ENCODE measurements at places on chromosomes 12 and 14. TPM values are rescaled to one million over a fixed set of nuclear protein-coding genes. Genes with fewer than 3 reads are reported as not detected.
A peak's percentile ranks its signal among the peaks of the same experiment; 100 is the strongest.

Gene ABCD2
- total RNA-seq: 0.58 TPM

Gene WNT5B
- 7.8 TPM for total RNA-seq

Gene CSRP2
- not detected for total RNA-seq

Gene CHGA
- 2.3 TPM for total RNA-seq

Gene PRH2
- not detected for total RNA-seq

Gene C12orf42
- not detected for total RNA-seq

GRCh38 chr14:105271224-105271890, 23.0 kb downstream of the BTBD6 start:
- H3K4me1 ChIP-seq: peaks cover 33% of the 10 kb centered on the region
- no peak for DNase-seq
- no peaks in the 10 kb centered on the region for H3K27me3 ChIP-seq
- H3K27ac ChIP-seq: no peak overlapping the region
- peaks cover 37% of the 10 kb centered on the region for H3K36me3 ChIP-seq

GRCh38 chr12:46830731-46831334, 5.0 kb upstream of the SLC38A4 start:
- H3K27ac ChIP-seq: no peak overlapping the region
- peaks cover 24% of the 10 kb centered on the region for H3K27me3 ChIP-seq
- DNase-seq: no peak
- H3K4me3 ChIP-seq: peak overlapping the region; percentile 25
- H3K36me3 ChIP-seq: no peaks in the 10 kb centered on the region
- H3K4me1 ChIP-seq: peaks cover 16% of the 10 kb centered on the region

- no peak for DNase-seq
- no peaks in the 10 kb centered on the region for H3K4me1 ChIP-seq
- H3K36me3 ChIP-seq: no peaks in the 10 kb centered on the region
- no peak overlapping the region for H3K27ac ChIP-seq
- H3K4me3 ChIP-seq: no peak overlapping the region
These were observed 10.3 kb downstream of the CTSG start for GRCh38 chr14:24565766-24566165.

DNA sequence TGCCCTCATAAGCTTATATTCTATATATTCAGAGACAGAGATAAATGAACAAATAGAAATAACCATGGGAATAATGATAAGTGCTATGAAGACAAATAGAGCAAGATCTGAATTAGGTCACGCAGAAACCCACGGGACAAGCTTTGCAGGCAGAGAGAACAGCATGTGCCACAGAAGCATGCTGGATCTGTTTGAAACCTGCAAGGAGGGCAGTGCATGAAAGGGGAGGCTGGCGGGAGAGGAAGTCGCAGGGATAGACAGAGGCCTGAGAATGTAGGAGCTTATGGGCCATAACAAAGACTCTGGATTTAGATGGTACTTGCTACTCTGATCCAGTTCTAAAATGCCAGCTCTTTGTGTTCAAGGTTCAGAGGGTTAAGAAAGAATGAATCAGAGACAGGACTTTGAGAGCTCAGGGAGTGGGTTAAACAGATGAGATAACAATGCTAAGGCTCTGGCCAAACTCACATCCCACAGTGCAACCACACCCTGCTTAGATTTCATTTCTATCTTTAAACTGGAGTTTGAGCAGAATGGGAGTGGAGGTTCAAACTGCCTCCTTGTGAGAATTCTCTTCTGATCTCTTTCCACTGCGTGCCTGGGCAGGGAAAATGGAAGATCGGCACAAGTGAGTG, 49.2 kb upstream of the PPP1R12A start:
- H3K4me3 ChIP-seq: no peak overlapping the region
- no peaks in the 10 kb centered on the region for H3K36me3 ChIP-seq
- H3K4me1 ChIP-seq: no peaks in the 10 kb centered on the region
- H3K27ac ChIP-seq: no peak overlapping the region
- no peaks in the 10 kb centered on the region for H3K27me3 ChIP-seq
- DNase-seq: no peak

DNA sequence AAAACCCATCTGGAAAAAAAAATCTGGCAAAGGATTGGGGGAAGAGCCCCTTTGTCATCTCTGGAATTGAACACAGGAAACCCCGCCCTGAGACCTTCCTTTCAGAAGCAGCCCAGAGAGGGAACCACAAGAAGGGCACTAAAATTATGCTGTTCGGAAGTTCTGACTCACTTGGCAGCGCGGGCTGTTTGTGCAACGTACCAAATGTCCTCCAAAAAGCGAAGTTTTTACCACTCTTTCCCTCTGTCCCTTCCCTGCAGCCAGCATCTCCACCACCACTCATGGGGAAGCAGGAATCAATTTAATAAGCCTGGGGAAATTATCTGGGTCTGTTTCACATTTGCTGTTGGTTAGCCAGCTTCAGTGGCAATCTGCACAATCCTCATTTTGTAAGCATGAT, 3.2 kb upstream of the SYNE3 start:
- peaks cover 88% of the 10 kb centered on the region for H3K4me1 ChIP-seq
- peak overlapping the region; percentile 90 for H3K27ac ChIP-seq
- DNase-seq: peak; percentile 61
- no peak overlapping the region for H3K4me3 ChIP-seq
- no peaks in the 10 kb centered on the region for H3K27me3 ChIP-seq
- H3K36me3 ChIP-seq: no peaks in the 10 kb centered on the region

- no peak overlapping the region for H3K4me3 ChIP-seq
- H3K27me3 ChIP-seq: no peaks in the 10 kb centered on the region
- no peak for DNase-seq
- H3K36me3 ChIP-seq: no peaks in the 10 kb centered on the region
- H3K4me1 ChIP-seq: peaks cover 23% of the 10 kb centered on the region
- no peak overlapping the region for H3K27ac ChIP-seq
These were observed 30.2 kb downstream of the CLMN start for GRCh38 chr14:95289323-95290010.

GRCh38 chr14:105427936-105428485, 8.4 kb downstream of the MTA1 start:
- H3K36me3 ChIP-seq: no peaks in the 10 kb centered on the region
- DNase-seq: no peak
- H3K4me1 ChIP-seq: no peaks in the 10 kb centered on the region
- no peaks in the 10 kb centered on the region for H3K27me3 ChIP-seq

DNA sequence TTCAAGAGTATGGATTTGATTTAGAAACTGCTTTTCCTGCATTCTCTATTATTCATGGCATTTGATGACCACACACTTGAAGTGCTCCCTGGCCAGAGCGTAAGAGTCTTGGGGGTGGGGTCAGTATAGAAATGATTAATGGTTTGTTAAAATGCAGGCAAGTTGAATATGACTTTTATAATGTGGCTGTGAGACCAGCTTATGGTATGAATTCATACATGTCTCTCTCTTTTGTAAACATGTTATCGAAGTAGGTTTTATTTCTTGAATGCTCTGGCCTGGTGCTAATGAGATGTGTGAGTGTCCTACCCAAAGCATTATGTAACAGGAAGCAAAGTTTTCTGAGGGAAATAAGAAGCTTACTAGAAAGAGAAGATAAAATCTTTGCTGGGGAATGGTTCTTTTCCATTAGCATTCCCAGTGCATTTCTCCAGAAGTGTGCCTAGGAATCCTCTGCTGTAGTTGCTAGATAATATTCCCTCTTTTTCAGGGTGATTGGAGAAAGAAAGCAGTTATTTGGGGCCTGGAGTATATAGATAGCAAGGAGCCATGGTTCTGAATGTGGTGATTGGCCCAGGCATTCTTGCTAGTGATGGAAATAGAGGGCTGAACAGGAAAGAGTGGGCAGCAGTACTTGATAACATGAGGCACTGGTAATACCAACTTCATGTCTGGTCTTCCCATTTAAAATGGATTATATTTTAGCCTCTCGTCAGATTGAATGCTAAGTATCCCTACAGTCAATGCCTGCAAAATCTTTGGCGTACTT, 289.7 kb downstream of the RAD51B start:
- H3K4me3 ChIP-seq: no peak overlapping the region
- H3K4me1 ChIP-seq: no peaks in the 10 kb centered on the region
- H3K27me3 ChIP-seq: no peaks in the 10 kb centered on the region
- DNase-seq: peak; percentile 37
- no peak overlapping the region for H3K27ac ChIP-seq
- H3K36me3 ChIP-seq: no peaks in the 10 kb centered on the region

- no peak overlapping the region for H3K4me3 ChIP-seq
- H3K4me1 ChIP-seq: no peaks in the 10 kb centered on the region
- no peaks in the 10 kb centered on the region for H3K36me3 ChIP-seq
- no peak for DNase-seq
- H3K27ac ChIP-seq: no peak overlapping the region
These were observed 306.2 kb downstream of the PAWR start for GRCh38 chr12:79384551-79384950.

GRCh38 chr12:53123578-53124351, 20.5 kb downstream of the SOAT2 start:
- H3K36me3 ChIP-seq: no peaks in the 10 kb centered on the region
- H3K4me1 ChIP-seq: no peaks in the 10 kb centered on the region
- H3K27ac ChIP-seq: no peak overlapping the region
- DNase-seq: no peak
- no peak overlapping the region for H3K4me3 ChIP-seq

- H3K4me3 ChIP-seq: no peak overlapping the region
- no peaks in the 10 kb centered on the region for H3K27me3 ChIP-seq
These were observed 15.7 kb upstream of the IFT81 start for GRCh38 chr12:110108309-110109036.

GRCh38 chr12:116360579-116361413, 83.3 kb upstream of the MED13L start:
- no peaks in the 10 kb centered on the region for H3K27me3 ChIP-seq
- no peak for DNase-seq
- H3K4me1 ChIP-seq: peaks cover 16% of the 10 kb centered on the region
- H3K4me3 ChIP-seq: no peak overlapping the region
- no peaks in the 10 kb centered on the region for H3K36me3 ChIP-seq

- H3K27me3 ChIP-seq: no peaks in the 10 kb centered on the region
- no peak overlapping the region for H3K4me3 ChIP-seq
- no peaks in the 10 kb centered on the region for H3K36me3 ChIP-seq
- H3K27ac ChIP-seq: no peak overlapping the region
- peaks cover 5% of the 10 kb centered on the region for H3K4me1 ChIP-seq
These were observed 14.4 kb downstream of the RASSF9 start for GRCh38 chr12:85821759-85822158.

DNA sequence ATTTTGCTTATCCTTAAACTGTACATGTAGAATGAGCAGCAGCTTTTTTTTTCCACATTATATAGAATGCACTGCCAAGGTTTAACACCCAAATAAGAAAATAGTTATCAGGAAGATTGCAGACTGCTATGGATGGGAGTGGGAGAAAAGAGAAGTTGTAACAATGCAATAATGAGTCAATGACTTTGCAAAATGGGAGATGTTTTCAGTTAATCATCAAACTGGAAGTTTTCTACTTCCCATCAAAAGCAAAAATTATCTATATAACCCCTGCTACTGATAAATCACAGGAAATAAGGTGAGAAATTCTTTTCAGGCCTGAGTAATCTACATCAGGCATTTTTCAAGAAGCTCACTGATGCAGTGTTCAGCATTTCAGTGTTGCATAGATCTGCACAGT, 309.1 kb downstream of the GXYLT1 start:
- no peak overlapping the region for H3K27ac ChIP-seq
- no peaks in the 10 kb centered on the region for H3K36me3 ChIP-seq
- H3K4me3 ChIP-seq: no peak overlapping the region
- no peak for DNase-seq
- no peaks in the 10 kb centered on the region for H3K4me1 ChIP-seq
- H3K27me3 ChIP-seq: no peaks in the 10 kb centered on the region

GRCh38 chr14:104514156-104514848, 65.3 kb upstream of the C14orf180 start:
- peaks cover 36% of the 10 kb centered on the region for H3K27me3 ChIP-seq
- no peak overlapping the region for H3K4me3 ChIP-seq
- H3K4me1 ChIP-seq: no peaks in the 10 kb centered on the region
- no peak overlapping the region for H3K27ac ChIP-seq
- peak; percentile 83 for DNase-seq
- H3K36me3 ChIP-seq: no peaks in the 10 kb centered on the region

DNA sequence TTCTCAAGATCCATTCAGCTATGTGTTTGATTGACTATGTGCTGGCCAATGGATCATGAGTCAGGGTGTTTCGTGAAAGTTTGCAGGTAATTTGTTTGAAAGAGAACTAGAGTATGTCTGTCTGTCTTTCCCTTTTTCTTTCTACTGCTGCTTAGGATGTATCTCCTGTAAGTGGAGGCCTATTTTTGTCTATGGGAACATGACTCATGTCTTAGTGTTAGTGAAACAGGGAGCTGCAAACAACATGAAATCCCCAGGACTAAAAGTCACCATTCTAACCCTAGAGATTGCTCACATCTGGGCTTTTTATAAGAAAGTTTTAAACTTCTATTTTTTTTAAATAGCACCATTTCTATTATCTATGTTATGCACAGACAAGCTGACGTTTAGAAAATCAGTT, 333.0 kb downstream of the CCER1 start:
- H3K27me3 ChIP-seq: no peaks in the 10 kb centered on the region
- H3K36me3 ChIP-seq: no peaks in the 10 kb centered on the region
- H3K4me3 ChIP-seq: no peak overlapping the region
- H3K4me1 ChIP-seq: no peaks in the 10 kb centered on the region

DNA sequence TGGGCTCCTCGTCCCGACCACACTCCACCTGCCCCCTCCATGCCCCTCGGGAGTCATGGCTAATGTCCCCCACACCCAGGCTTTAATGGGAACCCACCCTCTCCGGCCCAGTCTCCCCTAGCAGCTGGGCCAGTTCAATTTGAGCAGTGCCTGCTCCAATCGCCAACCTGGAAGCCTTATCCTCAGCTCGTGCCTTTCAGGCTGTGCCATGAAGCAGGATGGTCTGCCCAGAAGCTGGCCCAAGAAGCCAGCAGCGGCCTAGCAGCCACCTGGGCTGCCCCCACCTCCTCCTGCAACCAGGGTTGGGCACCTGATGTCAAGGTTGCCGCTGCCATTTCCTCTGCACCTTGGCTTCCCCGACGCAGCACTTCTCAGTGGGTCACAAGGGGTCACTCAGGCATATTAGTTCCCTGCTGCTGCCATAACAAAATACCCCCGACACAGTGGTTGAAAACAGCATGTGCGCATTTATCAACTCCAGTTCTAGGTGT, 2.3 kb upstream of the CLBA1 start:
- peaks cover 18% of the 10 kb centered on the region for H3K4me1 ChIP-seq
- no peaks in the 10 kb centered on the region for H3K36me3 ChIP-seq
- H3K4me3 ChIP-seq: no peak overlapping the region
- peaks cover 6% of the 10 kb centered on the region for H3K27me3 ChIP-seq
- DNase-seq: no peak

DNA sequence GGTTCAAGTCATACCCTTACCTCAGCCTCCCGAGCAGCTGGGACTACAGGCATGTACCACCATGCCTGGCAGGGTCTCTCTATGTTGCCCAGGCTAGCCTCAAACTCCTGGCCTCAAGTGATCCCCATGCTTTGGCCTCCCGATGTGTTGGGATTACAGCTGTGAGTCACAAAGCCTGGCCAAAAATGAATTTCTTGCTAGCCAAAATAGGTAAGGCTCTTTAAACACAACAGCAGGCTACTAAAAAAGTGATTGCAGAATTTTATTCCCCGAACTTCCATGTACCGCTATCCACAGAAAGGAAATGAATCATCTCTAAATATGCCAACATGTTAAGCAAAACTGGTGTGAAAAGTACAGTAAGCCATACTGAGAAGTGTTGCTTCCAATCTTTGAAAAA, 50.6 kb downstream of the WDHD1 start:
- no peaks in the 10 kb centered on the region for H3K4me1 ChIP-seq
- H3K36me3 ChIP-seq: no peaks in the 10 kb centered on the region
- no peak overlapping the region for H3K4me3 ChIP-seq

- no peaks in the 10 kb centered on the region for H3K4me1 ChIP-seq
- H3K4me3 ChIP-seq: no peak overlapping the region
- no peaks in the 10 kb centered on the region for H3K36me3 ChIP-seq
- DNase-seq: no peak
- no peak overlapping the region for H3K27ac ChIP-seq
These were observed 53.2 kb downstream of the ERC1 start for GRCh38 chr12:1044199-1044598.
